Ascending aorta (tissue), 2 donors: ENCODE measurements at places on chromosomes 12 and 14.

DNA sequence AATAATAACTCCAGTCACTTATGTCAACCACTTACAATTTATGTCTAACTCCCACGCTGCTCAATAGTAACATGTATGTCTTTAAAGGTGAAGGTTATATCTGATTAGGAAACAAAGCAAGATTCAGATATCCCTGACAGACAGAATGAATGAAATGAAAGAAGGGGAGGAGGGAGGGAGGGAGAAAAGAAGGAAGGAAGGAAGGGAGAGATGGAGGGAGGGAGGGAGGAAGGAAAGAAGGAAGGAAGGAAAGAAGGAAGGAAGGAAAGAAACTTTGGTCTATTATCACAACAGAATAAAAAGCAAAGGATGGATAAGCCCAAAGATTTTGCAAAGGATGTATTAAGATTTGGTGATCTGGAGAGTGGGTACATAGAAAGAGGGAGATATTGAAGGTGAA, 433.3 kb downstream of the PRKD1 start:
- DNase-seq, result no peak
- H3K27ac ChIP-seq, result no peak overlapping the region
- no peaks in the 10 kb centered on the region for H3K36me3 ChIP-seq
- H3K4me1 ChIP-seq, result no peaks in the 10 kb centered on the region
- no peak overlapping the region for H3K4me3 ChIP-seq
- H3K27me3 ChIP-seq, result no peaks in the 10 kb centered on the region

DNA sequence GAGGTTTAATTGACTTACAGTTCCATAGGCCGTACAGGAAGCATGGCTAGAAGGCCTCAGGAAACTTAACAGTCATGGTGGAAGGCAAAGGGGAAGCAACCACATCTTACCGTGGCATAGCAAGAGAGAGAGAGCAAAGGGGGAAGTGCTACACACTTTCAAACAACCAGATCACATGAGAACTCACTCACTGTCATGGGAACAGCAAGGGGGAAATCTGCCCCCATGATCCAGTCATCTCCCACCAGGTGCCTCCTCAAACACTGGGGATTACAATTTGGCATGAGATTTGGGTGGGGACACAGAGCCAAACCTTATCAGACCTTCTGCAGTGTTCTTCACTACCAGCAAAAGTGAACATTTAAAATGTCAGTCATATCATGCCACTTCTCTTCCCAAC, 58.9 kb downstream of the USP15 start:
- no peak overlapping the region for H3K27ac ChIP-seq
- peaks cover 5% of the 10 kb centered on the region for H3K4me1 ChIP-seq
- DNase-seq, result no peak
- H3K36me3 ChIP-seq, result peaks cover 28% of the 10 kb centered on the region
- H3K27me3 ChIP-seq, result no peaks in the 10 kb centered on the region

- H3K27me3 ChIP-seq, result no peaks in the 10 kb centered on the region
- no peak overlapping the region for H3K27ac ChIP-seq
- no peak for DNase-seq
- no peaks in the 10 kb centered on the region for H3K36me3 ChIP-seq
These were observed 40.2 kb upstream of the EMP1 start for GRCh38 chr12:13156277-13156676.

DNA sequence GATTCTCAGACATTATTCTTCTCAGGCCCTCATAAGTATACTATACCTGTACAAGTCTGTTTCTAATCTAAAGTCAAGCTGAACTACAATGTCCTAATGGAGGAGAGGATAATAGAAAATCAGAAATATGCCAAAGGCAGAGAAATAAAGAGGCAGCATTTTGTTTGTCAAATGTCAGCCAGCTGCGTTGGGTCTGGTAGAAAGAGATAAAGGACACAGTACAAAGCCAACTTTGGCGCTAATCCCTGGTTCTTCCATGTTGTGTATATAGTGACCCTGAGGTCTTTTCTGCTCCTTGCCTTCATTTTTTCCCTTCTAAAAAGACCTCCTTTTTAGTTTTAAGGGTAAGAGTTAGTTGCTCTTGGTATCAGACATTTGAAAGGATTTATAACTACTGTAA, 103.1 kb downstream of the PRICKLE1 start:
- no peak overlapping the region for H3K27ac ChIP-seq
- H3K4me1 ChIP-seq, result no peaks in the 10 kb centered on the region
- H3K27me3 ChIP-seq, result no peaks in the 10 kb centered on the region
- no peaks in the 10 kb centered on the region for H3K36me3 ChIP-seq

- H3K36me3 ChIP-seq, result no peaks in the 10 kb centered on the region
- H3K27ac ChIP-seq, result no peak overlapping the region
- H3K27me3 ChIP-seq, result no peaks in the 10 kb centered on the region
- DNase-seq, result no peak
These were observed 268.1 kb downstream of the IPO8 start for GRCh38 chr12:30427555-30427954.
